Epithelial cell of alveolus of lung (primary cell): ENCODE measurements at places on chromosomes 16 and 17. TPM values are rescaled to one million over a fixed set of nuclear protein-coding genes. Genes with fewer than 3 reads are reported as not detected.

Gene EME1
- total RNA-seq: 1.7 and 4.5 TPM in 2 replicates

Gene ENPP7
- total RNA-seq: not detected in 2 replicates

Gene AOC2
- 0.26 and 0.72 TPM in 2 replicates for total RNA-seq

Gene SLC47A1
- 0.40 and 0.52 TPM in 2 replicates for total RNA-seq

Gene SYNGR2
- 18.0 and 21.3 TPM in 2 replicates for total RNA-seq

Gene C16orf92
- not detected in 2 replicates for total RNA-seq

Gene SMIM36
- not detected in 2 replicates for total RNA-seq

Gene ABCC3
- total RNA-seq: 5.2 and 13.9 TPM in 2 replicates

Gene CLTC
- total RNA-seq: 330 and 367 TPM in 2 replicates

Gene SOX8
- 0.13 and 0.88 TPM in 2 replicates for total RNA-seq

Gene PRSS8
- total RNA-seq: 4.1 TPM in 1 of 2 replicates, not detected in the other

Gene OR4D1
- 0.32 TPM in 1 of 2 replicates, not detected in the other for total RNA-seq

Gene SOCS3
- total RNA-seq: 36.3 and 356 TPM in 2 replicates

Gene NUBP2
- 112 and 137 TPM in 2 replicates for total RNA-seq
